ENCODE measurements at places on chromosomes 11 and 22.

- no peak for DNase-seq
These were observed 282.8 kb downstream of the NTM start for GRCh38 chr11:131653260-131653659.

GRCh38 chr11:119904531-119905035 is 175.6 kb upstream of the NECTIN1 start:
- DNase-seq: no peak

GRCh38 chr22:47274196-47274595 is 511.7 kb downstream of the TBC1D22A start:
- DNase-seq: no peak

GRCh38 chr11:72754149-72754543 is 1.9 kb upstream of the ARAP1 start:
- no peak for DNase-seq

- DNase-seq: no peak
These were observed 35.6 kb downstream of the LIMK2 start for GRCh38 chr22:31247726-31248125.

- no peak for DNase-seq
These were observed 2.2 kb downstream of the PAX6 start for GRCh38 chr11:31808721-31809540.

Measured in activated CD4-positive, alpha-beta T cell treated with anti-CD3 and anti-CD28 coated beads for 48 hours (primary cell).